Tibial nerve (tissue), 4 donors: ENCODE measurements at places on chromosomes 5 and 9.

DNA sequence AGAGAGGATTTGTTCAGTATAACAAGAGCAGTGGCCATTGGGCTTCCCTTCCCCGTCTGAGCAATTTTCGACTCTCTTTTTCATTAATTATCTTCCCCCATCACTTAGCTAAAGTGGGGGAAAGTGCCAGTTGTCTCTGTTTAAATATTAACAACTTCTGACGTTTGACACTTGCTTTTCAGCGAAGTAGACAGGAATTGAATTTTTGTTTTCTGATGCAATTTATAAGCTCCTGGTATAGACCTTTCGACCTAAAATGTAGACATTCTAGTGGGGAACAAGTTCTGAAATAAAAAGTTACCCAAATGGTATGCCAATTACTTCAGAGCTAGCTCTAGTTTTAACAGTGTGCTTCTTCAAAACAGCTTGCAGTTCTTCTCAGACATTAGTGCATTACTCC, 100.6 kb downstream of the ITGA1 start:
- no peak for DNase-seq

- no peak for DNase-seq
These were observed 152.9 kb downstream of the PIK3R1 start for GRCh38 chr5:68368311-68369022.

GRCh38 chr9:135958485-135958884, 2.7 kb downstream of the UBAC1 start:
- DNase-seq: no peak

DNA sequence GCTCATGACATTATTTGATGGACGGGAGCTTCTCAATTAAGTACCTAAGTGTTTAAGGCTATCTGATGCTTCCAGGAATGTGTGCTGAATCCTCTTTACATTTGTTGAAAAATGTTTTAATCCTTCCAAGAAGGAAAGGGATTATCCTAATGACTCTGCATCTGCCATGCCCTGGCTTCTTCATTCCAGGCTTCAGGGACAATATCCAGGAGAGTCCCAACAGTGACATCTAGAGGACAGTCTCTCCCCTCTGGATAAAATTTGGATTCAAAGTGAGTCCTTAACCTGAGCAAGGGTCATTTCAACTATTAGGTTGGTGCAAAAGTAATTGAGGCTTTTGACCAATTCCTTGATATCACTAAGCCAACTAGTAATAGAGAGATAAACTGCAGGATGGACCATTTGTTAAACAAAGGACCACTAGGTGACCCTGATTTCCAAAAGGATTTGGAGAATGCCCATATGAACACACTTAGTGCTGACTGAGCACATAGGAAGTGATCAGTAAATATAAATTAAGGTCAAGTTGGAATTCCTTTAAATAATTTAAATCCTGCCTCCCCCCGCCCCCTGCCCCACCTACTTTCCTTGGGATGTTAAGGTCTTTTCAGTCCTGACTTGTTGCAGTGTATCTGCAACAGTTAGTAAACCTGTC, 19.1 kb downstream of the TNFSF8 start:
- DNase-seq: peak; percentile 35

- no peak for DNase-seq
These were observed 818.2 kb downstream of the TLR4 start for GRCh38 chr9:118522093-118523028.
